ENCODE measurements at places on chromosomes 2 and 18.

GRCh38 chr2:121884078-121884477 lies 128.6 kb downstream of the TSN start:
- no peak for DNase-seq

GRCh38 chr2:2873450-2873811 lies 504.2 kb downstream of the EIPR1 start:
- DNase-seq = no peak

- no peak for DNase-seq
Observed at GRCh38 chr2:203887677-203888076, 20.1 kb downstream of the CTLA4 start.

DNA sequence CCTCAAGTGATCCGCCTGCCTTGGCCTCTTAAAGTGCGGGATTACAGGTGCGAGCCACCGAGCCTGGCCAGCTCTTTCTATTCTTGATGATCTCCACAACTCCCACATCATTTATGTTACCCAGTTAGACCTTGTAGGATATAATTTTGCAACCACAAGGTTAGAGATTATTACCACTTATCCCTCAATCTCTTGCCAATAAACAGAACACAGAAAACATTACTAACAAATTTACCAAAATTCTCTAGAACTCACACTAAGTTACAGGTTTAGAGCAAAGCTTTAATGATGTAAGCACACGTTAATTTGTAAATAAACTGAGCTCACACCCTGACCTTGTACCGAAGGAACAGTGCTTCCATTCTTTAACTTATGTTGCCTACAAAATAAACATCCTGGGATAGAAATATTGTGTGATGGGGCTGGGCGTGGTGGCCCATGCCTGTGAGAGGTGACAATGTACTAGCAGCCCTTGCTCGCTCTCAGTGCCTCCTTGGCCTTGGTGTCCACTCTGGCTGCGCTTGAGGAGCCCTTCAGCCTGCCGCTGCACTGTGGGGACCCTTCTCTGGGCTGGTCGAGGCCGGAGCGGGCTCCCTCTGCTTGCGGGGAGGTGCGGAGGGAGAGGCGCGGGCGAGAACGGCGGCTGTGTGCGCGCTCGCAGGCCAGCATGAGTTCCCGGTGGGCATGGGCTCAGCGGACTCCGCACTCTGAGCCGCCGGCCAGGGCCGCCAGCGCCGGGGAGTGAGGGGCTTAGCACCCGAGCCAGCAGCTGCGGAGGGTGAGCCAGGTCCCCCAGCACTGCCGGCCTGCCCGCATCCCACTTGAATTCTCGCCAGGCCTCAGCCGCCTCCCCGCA lies 42.1 kb upstream of the ITSN2 start:
- no peak for DNase-seq

DNA sequence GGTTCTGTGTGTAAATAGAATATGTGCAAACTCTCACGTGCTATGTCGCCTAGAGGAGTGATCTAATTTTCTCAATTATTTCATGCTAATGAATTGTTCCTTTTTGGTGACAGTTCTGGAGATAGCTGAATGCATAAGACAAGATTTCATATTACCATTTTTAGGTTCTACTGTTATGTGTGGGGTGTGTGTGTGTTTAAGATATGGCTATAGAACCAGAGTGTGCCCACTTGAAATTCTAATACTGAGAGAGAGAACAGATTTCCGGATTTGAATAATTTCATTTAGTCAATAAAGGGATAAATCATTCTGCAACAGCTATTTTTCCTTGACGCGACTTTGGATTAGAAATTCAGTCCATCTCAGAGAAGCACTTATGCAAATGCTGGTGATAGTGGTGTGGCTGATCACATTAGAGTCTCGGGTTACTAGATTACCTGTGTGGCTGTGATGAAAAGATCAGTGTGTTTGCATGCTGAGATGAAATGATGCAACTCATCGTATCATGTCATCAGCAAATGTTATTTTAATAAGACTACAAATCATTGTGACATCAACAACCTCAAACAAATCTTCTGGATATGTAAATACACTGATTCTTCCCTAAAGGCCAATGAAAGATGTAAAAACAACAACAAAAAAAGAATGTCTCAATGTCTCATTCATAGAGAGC lies 415.9 kb downstream of the EPHA4 start:
- DNase-seq = no peak

- no peak for DNase-seq
Observed at GRCh38 chr2:160908157-160908556, 252.1 kb upstream of the TANK start.

Measured in NCI-H446 treated with DMSO at 0.1 percent for 48 hours (cell line).